LoVo (cell line): ENCODE measurements at places on chromosomes 3 and 15.

DNA sequence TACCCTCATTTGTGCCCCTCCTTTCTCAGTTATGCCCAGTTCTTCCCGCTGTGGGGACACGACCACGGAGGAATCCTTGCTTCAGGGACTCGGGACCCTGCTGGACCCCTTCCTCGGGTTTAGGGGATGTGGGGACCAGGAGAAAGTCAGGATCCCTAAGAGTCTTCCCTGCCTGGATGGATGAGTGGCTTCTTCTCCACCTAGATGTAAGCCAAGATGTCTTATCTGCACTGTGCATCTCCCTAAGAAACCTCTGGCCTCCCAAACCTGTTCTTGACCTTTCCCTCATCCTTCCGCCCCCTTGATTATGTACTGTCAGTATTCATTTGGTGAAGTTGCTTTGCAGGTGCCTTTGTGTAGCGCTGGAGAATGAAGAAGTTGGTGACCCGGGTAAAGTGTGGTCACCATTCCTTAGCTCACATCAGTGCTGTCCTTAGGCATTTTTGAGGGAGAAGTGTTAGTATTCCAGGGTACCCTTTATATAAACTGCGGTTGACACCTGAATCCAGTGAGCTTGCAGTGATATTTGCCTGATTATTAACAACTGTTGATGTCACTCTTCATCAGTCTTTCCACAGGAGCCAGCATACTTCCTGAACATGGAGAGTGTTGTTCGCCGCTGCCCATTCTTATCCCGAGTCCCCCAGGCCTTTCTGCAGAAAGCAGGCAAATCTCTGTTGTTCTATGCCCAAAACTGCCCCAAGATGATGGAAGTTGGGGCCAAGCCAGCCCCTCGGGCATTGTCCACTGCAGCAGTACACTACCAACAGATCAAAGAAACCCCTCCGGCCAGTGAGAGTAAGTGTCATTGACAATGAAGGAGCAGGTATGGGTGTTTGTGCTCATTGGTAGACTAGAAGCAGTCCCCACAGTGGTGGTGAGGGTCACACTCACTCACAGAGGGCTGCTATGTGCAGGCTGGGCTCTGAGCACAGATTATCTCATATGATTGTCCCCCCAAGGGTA lies 966 bp downstream of the ALAS1 start:
- DNase-seq = no peak

DNA sequence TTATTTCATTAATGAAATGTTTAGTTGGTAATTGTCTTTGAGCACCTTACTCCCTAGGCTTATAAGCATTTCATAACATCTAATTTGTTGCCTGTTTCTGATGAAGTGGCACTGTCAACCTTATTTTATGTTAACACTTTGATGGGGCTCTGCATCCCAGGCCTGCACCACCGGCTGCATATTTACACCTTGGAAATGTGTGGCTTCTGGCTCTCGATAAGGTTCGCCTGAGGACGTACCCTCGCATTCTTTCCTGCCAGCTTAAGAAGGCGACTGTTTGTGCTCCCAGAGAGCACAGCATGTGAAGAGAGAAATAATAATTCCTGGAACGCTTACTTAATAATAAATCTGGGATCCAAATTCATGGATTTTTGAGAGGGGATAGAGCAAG lies 763.3 kb upstream of the CFAP20DC start:
- no peak for DNase-seq

GRCh38 chr15:87579537-87579936 lies 677.0 kb downstream of the NTRK3 start:
- DNase-seq = no peak

DNA sequence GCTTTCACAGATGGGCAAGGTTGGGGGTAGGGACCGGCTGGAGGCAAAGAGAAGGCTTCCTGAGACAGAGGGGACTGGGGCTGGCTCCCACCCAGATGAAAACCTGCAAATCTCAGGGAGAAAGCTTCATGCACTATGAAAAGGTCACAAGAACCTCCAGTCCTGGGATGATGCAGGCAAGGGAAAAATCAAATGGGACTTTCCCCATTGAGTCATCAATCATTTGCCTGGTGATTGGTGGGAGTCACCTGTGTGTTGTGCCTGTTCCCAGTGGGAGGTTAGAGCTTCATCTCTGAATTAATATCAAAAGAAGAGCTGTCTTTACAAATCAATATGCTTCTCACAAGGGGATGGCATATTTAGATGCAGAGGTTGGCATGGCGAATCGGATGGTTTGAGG lies 49.9 kb downstream of the CACNA1D start:
- DNase-seq = no peak

GRCh38 chr15:60047701-60048100 lies 43.6 kb downstream of the FOXB1 start:
- DNase-seq = no peak

- DNase-seq = no peak
Measured at GRCh38 chr15:98901434-98902072, 106.0 kb downstream of the PGPEP1L start.

DNA sequence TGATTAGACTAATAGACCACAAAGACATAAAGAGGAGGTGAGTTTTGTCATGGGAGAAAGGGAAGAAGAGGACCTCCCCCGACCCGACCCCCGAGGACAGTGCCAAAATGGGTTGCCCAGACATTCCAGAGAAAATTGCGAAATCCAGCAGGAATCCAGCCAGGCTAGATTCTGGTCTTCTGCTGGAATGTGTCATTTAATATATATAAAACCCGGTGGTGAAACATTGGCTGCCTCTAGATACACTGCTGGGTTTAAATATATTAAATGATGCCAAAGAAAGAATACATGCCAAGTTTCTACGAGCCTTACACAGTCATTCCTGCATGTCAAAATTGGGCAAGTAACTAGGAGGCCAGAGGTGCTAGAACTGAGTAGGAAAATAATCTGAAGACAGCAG lies 45.3 kb upstream of the SPESP1 start:
- DNase-seq = no peak
